GM12878 (cell line): ENCODE measurements at places on chromosomes 1 and 21.

DNA sequence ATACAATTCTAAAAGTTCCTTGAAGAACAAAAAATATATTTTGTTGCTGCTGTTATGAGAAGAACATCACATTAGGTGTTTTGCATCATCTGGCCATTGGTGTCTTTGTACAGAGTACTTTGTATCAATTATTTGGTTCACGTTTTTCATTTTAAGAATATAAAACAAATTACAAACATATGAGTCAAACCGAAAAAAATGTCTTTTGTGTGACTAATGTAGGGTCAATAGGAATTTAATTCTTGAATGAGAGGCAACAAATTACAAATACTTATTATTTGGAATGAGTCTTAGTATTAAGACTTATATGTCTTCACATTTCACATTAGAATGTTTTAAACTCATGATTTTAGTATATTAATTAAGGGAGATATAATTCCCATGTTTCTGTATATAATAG is 54.8 kb downstream of the NR5A2 start:
- DNase-seq, result no peak

GRCh38 chr1:7253118-7253480 is 467.8 kb downstream of the CAMTA1 start:
- DNase-seq, result no peak

DNA sequence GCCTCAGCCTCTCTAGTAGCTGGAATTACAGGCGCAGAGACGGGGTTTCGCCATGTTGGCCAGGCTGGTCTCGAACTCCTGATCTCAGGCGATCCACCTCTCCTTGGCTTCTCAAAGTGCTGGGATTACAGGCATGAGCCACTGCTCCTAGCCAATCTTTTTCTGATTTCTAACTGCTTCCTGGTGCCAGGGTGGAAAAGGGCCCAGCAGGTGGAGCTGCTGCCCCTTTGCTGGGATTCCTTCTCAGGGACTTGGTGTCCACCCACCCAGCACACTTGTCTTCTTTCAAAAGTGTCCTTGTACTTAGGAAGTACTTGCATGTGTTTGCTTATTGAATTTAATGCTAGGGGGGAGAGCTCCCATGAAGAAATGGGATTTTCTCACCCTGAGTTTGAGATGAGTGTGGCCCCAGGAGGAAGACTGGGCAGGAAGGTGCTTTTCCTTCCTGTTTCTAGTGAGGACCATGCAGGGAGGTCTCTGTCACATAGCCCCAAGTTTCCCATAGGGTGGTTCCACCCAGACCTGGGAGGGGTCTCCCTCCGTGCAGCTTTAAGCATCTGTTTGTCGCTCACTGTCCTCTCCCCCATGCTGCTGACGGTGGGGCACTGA is 14.2 kb downstream of the UTP11 start:
- DNase-seq, result no peak

DNA sequence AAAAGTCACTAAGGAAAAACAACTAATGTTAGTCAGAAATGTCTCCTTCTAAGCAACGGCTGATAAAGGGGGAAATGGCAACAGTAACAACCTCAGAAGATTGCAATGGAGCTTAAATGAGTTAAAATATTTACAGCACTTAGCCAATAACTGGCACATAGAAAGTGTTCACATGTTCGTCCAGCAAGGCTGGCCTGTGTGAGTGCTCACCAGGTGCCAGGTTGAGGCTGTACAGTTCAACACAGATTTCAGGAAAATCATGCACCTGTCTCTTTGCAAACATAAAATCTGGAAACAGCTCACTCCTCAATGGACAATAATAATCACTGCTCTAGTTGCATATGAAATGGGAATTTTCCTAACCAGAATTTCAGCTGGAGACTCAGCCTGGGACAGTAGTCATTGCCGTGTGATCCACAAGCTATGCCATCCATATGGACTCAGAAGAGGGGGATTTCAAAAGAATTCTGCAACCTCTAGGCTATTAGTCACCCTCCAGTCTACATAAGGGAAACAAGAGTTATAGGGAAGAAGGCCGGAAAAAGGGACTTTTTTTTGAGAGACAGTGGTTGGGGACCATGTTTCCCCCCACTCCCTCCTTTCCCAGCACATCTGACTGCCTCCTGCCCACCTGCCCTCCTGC is 68.6 kb downstream of the SYDE2 start:
- no peak for DNase-seq

DNA sequence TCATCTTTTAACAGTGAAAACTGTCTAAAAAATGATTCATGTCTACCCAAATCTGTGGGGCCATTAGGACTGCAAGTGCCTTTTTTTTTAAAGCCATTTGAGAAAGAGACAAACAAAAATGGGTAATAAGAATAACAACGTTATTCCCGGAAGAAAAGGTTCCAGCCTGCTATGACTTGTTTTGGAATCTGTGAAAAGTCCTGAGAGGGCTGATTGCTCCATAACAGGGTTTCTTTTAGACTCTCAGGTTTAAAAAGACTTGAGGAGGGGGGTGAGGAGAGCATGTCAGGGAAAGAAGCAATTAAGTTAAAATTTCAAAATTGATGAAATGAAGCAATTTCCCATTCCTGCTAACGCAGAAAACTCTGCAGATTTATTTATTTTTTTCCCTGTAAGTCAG is 56.4 kb downstream of the CACHD1 start:
- DNase-seq, result no peak
